ENCODE measurements at places on chromosomes 5 and 9.

DNA sequence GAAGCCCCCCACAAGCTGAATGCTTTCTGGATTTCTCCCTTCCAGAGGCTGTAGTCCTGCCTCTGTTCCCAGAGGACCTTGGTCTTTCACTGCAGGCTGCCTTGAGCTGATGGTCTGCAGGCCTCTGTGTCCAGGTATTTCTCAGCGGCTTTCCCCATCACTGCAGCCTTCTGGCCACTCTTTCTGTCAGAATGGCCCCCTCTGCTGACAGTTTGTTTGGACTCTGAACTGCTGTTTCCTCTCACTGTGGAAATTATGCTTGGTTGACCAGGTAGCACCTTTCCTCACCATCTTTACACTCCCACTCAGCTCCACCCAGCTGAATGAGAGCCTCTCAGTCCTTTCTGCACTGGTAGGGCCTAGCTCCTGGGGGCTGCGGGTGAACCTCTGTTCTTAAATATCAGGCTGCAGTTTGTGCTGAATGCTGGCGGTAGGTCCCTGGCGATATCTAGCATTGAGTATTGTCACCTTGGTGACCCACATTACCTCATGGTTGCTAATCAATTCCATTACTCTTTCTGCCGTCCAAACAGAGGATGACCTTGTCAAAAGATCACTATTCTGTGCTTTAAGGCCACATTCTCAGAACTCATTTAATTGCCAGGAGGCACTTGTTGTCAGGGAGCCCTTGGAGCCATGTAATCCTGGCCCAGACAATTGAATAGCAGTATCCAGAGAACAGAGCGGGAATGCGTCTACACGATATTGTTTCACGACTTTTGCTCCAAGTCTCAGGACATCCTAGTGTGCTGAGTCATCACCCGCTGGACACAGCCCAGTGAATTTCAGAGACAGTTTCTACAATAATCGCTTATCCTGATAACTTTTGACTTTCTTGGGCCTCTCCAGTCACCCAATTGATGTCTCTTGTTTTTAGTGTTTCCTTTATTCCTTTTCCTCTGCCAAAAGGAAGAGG is 230.2 kb downstream of the TENT4A start:
- no peak for DNase-seq

GRCh38 chr5:17912794-17913193 is 278.5 kb downstream of the TAF11L14 start:
- no peak for DNase-seq

GRCh38 chr9:4515958-4516375 is 25.7 kb downstream of the SLC1A1 start:
- DNase-seq: no peak

DNA sequence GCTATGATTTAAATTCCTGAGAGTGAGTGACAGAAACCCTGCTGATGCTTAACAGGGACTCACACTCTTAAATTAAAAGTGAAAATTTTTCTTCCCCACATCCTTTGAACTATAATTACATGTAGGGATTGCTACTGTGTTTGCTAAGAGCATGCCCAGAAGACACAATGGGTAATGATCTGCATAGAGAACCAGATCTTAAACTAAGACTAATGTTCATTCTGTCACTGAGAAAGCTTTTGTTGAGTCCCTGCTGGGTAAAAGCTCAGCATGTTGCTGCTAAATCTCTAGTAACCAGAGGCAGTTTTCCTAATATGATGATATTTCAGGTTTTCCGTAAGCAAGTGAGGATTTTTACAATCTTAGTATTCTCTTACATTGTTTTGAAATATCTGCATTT is 424.8 kb upstream of the SMC2 start:
- no peak for DNase-seq

- DNase-seq: no peak
Observed at GRCh38 chr5:21792748-21793147, 1060.4 kb downstream of the CDH12 start.

- no peak for DNase-seq
Observed at GRCh38 chr9:128169925-128170324, 9.9 kb downstream of the BBLN start.

DNA sequence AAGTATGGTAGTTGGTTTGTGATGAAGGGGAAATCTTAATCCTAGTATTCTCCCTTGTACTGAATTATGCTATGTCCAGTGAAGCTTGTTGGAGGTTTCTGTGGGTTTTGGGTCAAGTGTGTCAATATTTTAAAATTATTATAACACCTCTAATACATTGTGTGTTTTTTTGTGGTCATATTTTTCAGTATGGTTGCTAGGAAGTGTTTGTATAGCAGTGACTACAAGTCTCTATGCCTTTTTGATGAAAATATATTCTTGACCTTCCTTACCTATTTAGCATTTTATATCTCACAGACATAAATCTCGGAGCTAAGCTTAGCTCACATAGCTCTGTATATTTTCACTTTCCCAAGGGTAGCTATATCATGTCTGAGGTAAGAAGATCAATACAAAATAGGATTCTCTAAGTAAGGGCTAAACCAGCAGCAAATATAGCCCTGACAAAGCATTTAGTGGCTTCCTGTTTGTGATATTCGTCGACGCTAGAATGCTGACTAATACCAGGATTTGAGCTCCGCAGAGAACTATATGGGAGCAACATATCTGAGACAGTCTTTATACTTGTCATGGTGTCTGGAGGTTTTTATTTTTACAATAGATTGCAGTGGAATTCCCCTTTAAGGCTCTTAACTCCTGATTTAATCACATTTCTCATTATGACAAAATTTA is 82.3 kb downstream of the MACIR start:
- DNase-seq: no peak

- no peak for DNase-seq
Observed at GRCh38 chr5:95070453-95070852, 214.4 kb downstream of the MCTP1 start.

DNA sequence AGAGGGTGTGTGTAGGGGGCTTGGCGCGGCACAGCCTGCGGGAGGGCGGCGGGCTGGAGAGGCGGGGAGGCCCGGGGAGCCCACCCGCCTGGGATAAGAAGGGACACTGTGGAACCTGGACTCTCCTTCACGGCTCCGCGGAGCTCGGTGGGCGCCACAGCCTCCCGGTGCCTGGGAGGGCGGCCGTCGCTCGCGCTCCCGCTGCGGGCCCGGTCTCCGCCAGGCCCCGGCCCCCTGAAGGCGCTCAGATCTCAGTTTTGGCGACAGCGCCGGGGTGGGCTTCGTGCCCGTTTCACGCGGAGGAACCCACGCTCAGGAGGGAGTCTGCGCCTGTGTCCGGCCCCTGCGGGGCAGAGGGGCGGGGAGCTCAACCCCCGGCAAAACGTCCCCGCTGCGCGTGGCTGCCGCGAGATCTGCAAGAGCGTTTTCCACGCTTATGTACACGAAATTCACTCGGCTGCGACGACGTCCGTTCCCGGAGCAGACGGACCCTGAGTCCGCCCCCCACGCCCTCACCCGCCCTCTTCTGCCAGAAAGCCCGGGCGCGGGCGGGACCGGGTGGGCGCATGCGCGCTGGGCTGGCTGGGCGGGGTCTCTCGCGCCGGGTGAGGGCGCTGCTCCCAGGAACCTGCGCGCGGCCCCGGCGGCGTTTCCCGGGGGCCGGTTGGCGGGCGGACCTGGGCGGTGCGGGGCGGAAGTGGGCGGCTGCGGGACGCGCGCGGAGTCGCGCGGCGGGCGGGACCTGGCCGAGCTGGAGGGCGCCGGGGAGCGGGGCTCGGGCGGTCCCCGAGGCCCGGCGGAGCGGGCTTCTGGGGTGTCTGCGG is at the start of gene NELFB:
Gene NELFB (plus strand): TSS at position 704 of the 824 bp plus-strand sequence.
- DNase-seq: peak; percentile 69

- DNase-seq: no peak
Observed at GRCh38 chr5:164020116-164020515, 514.7 kb downstream of the MAT2B start.

- DNase-seq: no peak
Observed at GRCh38 chr9:130872912-130873503, 23.6 kb downstream of the QRFP start.

DNA sequence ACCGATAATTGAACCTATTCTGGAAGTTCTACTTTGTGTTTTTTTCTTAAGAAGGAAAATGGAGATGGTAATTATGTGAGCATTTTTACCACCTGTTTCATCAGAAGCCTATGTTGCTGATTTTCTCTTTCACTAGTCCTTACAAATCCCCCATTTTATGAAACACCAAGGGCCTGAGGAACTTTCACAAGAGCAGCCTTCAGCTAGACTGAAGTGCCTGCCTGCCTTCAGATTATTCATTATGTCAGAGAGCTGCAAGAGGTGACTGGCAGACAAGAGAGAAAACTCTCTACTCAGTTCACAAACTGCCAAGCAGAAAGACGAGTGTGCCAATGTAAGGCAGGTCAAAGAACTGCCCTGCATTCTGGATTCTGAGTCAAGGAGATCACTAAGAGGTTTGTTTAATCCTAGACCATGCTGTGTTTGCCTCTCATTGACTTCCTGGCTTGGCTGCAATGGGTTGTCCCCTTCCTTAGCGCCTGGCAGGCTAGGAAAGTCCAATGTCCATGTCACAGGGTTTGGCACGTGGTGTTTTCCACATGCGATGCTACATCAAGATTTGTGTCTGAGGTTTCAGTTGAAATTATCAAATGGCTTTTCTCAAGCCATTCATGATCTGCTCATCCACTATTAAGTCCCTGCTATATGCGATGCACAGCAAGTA is 143.3 kb downstream of the CDC42SE2 start:
- no peak for DNase-seq

DNA sequence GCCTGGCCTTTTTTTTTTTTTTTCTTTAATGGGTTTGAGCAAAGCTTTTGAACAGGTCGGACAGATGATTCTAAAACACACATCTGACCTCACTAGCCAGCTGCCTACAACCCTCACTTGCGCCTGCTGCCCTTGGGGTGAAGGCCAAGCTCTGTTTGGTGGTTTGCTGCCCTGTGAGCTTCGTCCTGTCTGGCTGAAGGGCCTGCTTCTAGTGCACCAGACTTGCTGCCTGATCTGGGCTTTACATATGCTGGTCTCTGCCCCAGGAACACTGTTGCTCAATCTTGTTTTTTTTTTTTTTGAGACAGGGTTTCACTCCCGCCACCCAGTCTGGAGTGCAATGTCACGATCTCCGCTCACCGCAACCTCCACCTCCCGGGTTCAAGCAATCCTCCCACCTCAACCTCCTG is 16.4 kb upstream of the DOLPP1 start:
- no peak for DNase-seq

All from amniotic stem cell (primary cell).